ENCODE measurements at places on chromosomes 4 and X. TPM values are rescaled to one million over a fixed set of nuclear protein-coding genes. Genes with fewer than 3 reads are reported as not detected.

GPM6B gene
- 102 TPM for total RNA-seq

TMEM31 gene
- total RNA-seq: not detected

MSX1 gene
- 15.1 TPM for total RNA-seq

BEX5 gene
- total RNA-seq: not detected

SATL1 gene
- total RNA-seq: not detected

APLN gene
- 0.43 TPM for total RNA-seq

PAGE1 gene
- total RNA-seq: not detected

WDR19 gene
- 25.9 TPM for total RNA-seq

Data from myocyte (in vitro differentiated cells).